Renal pelvis (tissue), 12 donors: ENCODE measurements at places on chromosomes 4 and X.

DNA sequence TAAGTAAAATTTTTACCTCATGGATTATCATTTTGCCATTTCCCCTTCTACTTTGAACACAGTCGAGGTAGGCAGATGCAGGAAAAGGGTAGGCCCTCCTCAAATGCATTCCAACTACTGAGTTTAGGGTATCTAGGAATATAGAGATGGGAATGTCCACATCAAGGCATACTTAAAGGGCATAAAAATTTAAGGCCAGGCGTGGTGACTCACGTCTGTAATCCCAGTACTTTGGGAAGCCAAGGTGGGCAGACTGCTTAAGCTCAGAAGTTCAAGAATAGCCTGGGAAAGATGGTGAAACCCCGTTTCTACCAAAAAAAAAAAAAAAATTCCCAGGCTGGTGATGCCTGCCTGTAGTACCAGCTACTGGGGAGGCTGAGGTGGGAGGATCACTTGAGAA lies 146.5 kb downstream of the PDGFC start:
- DNase-seq: no peak

DNA sequence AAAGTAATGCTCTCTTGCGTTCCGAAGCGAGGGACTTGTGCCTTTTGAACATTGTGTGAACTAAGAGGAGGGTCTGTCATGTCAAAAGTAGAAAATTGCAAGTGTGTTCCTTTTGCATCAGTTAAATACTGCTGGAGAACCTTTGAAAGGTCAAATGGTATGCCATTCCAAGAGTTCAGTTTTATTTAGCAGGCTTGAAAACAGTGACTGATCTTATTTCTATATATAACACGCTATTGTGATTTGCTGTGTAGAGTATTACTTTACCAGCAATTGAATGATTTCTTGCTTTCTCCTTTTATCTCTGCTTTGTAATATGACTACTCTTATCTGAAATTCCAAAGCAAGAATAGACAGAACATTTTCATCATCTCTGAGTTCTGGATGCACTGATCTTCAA lies at the start of gene TECRL:
TECRL (minus strand) TSS at position 151 of the 400 bp plus-strand sequence; CDS start at position 52, 99 bp downstream.
- DNase-seq: no peak

- DNase-seq: no peak
Measured at GRCh38 chrX:103889216-103889615, 57.2 kb upstream of the RAB9B start.

- no peak for DNase-seq
Measured at GRCh38 chr4:101699441-101700124, 90.9 kb upstream of the BANK1 start.

- no peak for DNase-seq
Measured at GRCh38 chr4:22014222-22014741, 65.7 kb upstream of the KCNIP4 start.

DNA sequence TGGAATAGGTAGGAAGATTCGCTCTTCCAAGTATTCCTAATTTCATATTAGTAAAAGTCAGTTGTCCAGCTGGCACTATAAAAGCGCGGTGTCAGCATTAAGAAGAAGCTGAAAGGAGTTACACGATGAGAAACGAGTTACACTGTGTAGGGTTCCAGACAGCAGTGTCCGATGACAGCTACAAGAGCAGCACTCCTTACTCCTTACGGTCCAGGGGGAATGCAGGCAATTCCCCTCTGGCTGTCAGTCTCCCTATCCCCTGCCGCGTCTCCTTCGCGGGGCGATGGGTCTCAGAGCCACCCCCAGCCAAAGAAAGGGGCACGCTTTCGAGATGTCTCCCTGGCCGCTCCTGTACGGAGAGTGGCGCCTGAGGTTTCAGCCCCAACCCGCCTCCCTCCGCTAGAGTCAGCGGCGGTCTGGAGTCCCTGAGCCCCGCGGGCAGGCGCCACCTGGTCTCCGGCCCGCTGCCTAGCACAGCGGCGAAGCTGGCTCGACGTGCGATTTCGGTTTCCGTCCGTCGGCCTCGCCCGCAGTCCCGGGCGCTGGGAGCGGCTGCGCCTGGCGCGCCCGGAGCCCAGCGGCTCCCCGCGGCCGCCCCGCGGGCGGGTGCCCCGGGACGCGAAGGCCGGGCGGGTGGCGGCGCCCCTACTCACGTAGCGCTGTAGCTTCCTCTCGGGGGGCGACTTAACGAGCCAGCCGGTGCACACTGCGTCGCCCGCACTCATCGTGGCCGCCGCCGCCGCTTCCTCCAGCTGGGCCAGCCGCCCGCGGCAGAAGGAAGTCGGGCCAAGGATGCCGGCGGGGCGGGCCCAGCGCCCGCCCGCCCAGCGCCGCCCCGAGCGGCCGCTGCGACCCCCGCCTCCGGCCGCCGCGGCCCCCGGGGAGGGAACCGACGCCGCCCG lies at the start of gene GAB3:
GAB3 (minus strand) TSS at position 777 of the 902 bp plus-strand sequence; CDS start at position 725, 52 bp downstream.
- DNase-seq: no peak

- peak; percentile 27 for DNase-seq
Measured at GRCh38 chr4:109559625-109559982, 442 bp upstream of the MCUB start.
